NAMALWA (cell line): ENCODE measurements at places on chromosomes 4 and X.

- DNase-seq, result no peak
These were observed 19.0 kb downstream of the NKX6-1 start for GRCh38 chr4:84480082-84480481.

- DNase-seq, result no peak
These were observed 42.1 kb downstream of the VAMP7 start for GRCh38 chrX:155923200-155923599.

DNA sequence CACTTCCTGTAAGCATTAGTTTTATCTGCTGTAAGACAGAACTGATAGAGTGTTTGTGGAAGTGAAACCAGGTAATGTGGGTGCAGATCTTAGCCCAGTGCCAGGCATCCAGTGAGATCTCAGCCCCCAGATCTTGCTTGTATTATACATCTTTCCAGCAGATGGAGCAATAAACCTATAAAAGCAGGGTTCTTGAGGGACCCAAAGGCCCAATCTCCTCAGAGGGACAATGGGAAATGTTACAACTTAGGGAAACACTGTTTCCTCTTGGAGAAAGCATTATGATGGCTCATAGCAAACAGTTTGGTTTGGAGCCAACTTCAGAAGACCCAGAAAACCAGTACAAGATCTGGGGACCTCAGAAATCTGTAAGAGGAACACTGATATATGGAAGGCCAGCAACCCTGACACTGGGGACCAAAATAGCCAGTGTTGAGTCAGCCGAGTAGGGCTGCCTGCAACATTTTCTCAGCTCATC, 206.3 kb downstream of the SLC7A11 start:
- peak; percentile 94 for DNase-seq

GRCh38 chr4:20895988-20896387, 195.7 kb downstream of the PACRGL start:
- DNase-seq, result no peak

GRCh38 chr4:133145758-133146573, 3.1 kb upstream of the PCDH10 start:
- DNase-seq, result peak; percentile 27

GRCh38 chrX:153153516-153153915, 25.6 kb upstream of the MAGEA1 start:
- no peak for DNase-seq

DNA sequence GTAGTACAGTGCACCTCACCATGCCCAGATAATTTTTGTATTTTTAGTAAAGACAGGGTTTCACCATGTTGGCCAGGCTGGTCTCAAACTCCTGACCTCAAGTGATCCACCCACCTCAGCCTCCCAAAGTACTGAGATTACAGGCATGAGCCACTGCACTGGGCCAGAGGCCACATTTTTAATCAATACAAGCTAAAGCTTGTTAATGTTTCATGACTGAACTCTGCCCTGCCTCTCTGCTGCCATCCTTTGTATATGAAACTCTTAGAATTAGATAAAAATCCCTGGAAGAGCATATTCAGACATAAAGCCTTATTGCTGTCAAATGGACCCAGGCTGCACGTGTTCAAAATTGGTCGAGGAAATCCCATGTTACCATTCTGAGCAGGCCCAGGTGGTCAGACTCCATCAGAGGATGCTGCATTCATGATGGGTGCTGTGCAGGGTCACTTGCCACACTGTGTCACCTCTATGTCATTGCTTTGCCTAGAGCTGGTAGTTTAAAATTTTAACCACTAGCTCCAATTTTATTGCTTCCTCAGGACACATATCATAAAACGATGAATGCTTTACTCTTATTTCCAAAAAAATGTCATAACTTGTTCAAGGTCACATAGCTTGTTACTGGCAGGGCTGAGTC, 45.2 kb downstream of the LNX1 start:
- no peak for DNase-seq

GRCh38 chr4:136495076-136495475, 1037.2 kb downstream of the PCDH18 start:
- no peak for DNase-seq

GRCh38 chr4:8580321-8581093, at the start of gene GPR78:
Gene GPR78, plus strand, starts transcription at chr4:8580392. Its CDS starts 591 bp downstream, at chr4:8580983.
- DNase-seq, result no peak

DNA sequence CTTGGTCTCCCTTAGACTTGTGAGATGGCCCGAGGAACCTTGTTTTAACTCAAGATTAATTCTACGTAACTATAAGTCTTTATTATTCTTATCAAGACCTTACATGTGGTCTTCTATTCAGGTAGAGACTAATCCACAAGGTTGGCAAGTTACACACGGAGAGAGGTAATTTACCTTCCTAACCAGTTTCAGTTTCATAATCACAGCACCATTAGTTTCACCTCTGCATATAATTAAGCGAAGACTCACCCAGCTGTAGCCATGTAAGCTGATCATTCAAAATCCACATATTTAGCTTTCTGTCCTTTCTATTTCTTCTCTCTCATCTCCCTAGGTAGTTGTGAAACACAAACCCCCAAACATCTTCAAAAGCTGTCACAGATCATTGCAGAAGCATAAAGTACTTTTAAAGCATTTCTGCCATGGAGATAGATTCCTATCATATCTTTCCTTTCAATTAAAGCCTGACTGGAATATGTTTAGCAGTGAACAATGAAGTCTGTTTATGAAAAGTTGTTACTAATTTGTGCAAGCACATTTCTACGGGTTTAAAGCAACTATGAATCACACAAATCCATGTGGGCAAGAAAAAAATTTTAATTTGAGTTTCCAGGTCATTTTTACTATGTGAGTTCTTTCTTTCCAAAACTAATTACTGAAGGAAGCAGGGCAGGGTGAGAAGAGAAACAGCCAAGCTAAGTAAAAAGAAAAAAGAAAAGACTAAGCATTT, 78.5 kb downstream of the BTC start:
- DNase-seq, result no peak

DNA sequence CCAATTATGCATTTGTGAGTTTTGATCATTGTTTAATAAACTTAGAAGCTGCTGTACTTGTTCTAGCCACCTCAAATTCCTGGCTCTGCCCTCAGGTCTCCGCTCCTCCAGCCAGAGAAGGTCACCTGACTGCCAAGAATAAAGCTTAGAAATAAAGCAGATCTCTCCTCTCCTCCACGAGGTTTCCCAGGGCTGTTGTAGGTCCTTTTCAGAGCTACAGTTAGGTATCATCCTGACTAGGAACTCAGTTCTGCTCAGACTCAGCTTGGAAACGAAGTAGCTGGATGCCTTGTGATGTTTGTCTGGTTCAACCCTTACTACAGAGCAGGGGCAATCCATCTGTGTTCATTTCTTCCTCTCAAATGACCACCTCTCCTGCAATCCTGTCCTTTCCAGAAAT, 79.1 kb upstream of the RAPGEF2 start:
- DNase-seq, result no peak

DNA sequence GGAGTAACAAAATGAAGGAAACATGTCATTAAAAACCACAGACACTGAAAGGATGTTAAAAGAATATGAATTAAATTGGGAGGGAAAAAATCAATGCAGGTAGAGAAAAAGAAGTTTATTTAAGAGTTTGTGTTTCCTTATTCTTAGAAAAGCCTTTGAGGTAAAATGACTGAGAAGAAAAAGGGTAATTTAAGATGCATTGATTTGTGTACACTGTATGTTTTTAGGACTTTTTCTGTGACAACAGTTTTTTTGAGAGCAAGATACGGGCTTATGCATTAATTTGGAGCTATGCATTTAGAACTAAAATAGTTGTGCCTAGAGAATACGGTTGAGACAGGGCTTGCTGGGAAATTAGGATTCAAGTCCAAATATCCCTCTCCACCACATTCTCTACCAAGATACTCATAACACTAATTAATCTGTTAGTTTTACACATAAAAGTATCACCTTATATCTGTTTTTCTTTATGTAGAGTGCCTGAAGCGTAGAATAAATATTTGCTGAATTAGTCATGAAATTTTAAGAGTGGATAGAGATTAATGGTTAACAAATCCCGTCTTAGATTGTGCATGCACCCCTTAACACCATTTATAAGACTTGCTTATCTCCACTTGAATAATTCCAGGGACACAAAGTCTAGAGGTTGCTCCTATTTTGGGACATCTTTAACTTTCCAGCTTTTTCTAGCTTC, 232.5 kb downstream of the PCDH7 start:
- no peak for DNase-seq

DNA sequence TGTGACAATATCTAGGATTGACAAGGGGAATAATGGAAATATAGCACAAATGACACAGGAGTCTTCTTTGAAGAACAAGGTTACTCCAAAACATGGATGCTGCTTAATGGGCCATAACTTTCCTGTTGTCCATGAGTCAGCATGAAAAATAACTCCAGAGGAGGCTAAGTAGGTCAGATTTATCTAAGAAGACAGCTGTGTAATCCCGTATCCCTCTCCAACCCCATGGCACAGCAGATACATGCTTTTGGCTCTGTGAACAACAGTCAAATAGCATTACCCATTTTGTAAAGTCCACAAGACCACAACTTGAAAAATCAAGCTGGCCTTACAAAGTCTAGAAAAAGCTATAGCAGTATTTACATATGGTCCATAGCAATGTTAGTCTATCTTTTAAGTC, 2.1 kb upstream of the TMEM131L start:
- DNase-seq, result peak; percentile 46

DNA sequence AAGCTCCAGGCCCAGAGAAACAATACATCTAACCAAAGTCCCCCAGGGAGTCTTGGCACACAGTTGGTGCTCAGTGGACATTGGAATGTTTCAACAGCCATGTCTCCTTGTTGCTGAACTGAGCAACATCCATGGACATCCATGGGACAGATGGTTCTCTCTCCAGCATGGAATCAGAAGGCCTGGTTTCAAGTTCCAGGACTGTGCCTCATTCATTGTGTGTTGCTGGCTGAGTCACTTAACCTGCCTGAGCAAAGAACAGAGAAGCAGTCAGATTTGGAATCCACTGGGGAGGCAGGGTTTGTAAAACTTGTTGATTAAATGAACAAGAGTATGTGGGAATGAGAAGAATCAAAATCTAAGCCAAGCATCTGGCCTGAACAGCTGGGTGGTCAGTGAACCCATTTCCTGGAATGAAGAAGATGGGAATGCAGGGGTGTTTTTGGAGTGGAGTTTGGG, 147.9 kb downstream of the CHIC2 start:
- DNase-seq, result no peak

- DNase-seq, result no peak
These were observed 217.8 kb upstream of the HCCS start for GRCh38 chrX:10893366-10893765.

DNA sequence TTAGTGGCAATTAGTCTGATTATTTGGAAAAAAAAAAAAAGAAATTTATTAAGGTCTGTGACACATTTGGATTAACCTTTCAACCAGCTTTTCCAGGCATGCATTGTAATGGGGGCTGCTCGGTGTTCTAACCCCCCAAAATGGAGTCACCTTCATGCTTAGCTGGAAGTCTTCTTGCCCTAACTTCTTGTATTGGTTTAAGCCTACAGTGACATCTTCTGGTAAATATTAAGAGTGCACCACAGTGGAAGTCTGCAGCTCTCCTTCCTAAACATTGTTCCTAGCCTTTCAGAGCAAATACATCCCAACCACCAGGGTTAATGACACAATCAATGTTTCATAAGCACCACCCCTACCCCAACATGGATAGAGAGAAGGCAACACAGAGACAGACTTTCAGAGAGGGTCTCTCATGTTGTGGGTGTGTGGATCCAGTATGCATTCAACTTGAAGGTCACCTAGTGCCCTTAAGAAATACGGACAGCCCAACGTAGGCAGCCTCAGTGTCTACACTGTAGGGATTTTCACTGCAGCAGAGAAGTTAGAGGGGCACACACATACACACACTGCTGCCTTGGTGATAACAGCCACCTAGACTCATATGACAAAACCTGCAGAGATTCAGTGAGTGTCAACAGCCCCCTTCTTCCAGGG, 142.9 kb upstream of the MBNL3 start:
- peak; percentile 54 for DNase-seq

- no peak for DNase-seq
These were observed 258.1 kb downstream of the GABRG1 start for GRCh38 chr4:45865781-45866180.
